Lung microvascular endothelial cell (primary cell): ENCODE measurements at places on chromosomes 6 and 20. TPM values are rescaled to one million over a fixed set of nuclear protein-coding genes. Genes with fewer than 3 reads are reported as not detected.
A peak's percentile ranks its signal among the peaks of the same experiment; 100 is the strongest.

DNA sequence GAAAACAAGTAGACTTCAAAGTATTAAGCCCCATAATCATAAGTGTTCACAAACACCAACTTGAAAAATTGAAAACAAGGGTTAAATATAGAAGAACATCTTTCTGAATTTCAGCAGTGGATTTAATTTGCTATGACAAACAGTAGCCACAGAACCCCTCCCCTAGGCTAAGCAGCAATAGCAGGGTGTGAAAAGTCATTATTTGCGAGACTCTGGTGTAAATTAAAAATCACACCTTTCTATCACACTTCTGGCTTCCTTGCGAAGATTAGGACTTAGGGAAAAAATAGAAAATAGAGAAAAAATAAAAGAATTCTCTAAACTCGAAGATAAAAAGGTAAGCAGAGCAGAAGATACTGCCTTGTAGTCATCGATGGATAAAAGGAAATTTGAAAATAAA lies 6.1 kb downstream of the SAMD3 start:
- no peak for DNase-seq

GRCh38 chr6:167146135-167146534 lies 11.6 kb downstream of the GPR31 start:
- DNase-seq = no peak

GRCh38 chr6:87922196-87922946 lies 125.3 kb upstream of the SPACA1 start:
- DNase-seq = no peak

GRCh38 chr6:41704656-41705310 lies 30.6 kb downstream of the TFEB start:
- no peak for DNase-seq

GRCh38 chr6:33808641-33809180 lies 4.9 kb upstream of the MLN start:
- no peak for DNase-seq

DNA sequence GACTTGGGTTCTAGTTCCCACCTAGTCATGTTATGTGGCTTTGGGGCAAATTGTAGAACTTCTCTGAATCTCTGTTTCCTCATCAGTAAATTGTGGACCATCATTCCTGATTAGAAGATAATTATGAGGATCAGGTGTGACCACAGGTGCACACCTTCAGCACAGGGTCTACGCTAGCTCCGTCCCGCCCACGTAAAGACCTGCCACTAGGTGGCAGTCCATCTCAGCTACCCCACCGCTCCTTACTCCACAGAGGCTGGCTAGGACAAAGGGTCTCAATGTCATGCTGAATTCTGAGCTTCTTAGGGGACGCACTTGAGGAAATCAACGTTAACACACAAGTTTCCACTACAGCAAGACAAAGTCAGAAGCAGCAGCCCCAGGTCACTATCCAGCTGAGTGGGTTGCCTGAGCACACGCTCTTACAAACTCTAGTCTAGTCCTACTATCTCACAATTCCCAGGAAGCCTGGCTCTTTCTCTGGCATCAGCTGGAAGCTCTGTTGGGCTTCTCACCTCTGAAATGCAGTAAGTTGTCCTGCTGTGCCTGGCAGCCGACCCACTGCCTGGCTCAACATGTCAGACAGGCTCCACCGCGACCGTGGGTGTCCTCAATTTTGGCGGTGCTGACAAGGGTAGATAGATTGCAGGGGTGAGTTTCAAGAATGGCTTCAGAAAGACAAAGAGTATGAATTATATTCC lies 2.0 kb upstream of the PLCG1 start:
- DNase-seq = peak; percentile 54

GRCh38 chr20:63738687-63739129 lies 868 bp upstream of the SLC2A4RG start:
- peak; percentile 36 for DNase-seq

DNA sequence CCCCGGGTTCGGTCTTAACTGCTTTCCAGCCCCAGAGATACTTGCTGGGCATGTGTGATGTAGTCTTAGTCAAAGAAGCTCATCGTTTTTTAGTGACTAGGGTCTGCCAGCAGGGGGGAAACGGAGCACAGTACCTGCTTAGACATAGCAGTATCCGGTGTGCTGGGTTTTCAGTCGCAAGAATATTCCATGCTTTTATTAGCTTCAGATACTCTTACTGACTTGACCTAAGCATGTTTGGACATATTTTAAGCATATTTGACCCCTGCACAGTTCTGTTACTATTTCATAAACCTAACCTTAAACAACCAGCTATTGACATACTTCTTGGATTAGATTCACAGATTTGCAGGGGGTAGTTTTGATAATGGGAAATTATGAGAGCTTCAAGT lies 3.0 kb downstream of the E2F3 start:
- peak; percentile 85 for DNase-seq

GRCh38 chr20:34629342-34629741 lies 47.5 kb downstream of the PIGU start:
- DNase-seq = no peak

GRCh38 chr20:1802385-1803060 lies 92.7 kb upstream of the SIRPA start:
- DNase-seq = peak; percentile 81

DNA sequence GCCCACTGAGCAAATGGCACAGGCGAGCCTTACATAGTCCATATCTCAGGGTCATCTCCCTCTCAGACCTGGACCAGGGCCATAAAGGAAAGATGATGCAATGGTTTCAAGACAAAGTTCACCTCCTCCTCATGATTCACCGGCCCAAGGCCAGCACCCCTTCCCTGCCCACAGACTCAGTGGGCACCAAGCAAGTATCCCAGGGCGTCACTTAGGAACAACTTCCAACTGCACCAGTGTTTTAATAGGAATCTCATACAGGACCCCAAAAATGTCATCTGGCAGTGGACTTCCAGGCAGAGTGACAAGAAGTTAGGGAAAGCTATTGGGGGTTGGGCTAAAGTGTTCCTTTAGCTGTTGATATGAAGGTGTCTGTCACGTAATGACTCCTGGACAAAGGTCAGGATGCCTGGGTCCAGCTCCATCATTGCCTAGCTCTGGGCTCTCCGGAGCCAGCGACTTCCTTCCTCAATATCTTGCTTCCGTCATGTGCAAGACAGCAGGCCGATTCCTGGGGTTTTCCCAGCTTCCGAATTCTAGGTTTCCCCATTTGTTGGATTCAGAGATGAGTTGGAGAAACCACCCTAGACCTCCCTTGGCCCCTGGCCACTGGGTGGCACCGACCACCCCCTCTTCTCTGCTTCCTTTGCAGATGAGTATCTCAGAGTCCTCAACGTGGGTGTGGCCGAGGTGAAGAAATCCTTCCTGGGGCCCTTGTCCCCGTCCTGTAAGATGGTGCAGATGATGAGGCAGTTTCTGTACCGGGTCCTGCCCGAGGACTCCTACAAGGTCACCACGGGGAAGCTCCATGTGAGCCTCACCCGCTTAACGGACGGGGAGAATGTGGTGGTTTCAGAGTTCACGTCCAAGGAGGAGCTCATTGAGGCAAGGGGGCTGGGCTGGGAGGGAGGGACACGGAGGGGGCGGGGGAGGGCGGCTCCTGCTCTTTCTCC lies 21.1 kb downstream of the PNPLA1 start:
- no peak for DNase-seq

DNA sequence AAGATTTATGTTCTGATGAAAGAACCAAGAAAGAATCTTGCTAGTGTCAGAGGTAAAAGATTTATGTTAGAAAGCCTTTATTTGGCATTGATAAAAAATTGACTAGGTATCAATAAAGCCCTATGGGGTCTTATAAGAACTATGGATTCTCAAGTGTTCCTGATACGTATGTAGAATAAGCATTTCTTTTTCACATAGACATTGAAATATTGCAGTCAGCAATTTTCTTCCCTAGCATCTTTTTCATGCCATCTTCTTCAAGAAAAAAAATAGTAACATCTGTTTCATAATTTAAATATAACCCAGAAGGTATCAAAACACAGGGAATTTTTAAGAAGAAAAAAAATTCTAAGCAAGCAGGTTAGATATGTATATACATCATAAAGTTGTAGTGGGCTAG lies 230.6 kb downstream of the CENPW start:
- no peak for DNase-seq

DNA sequence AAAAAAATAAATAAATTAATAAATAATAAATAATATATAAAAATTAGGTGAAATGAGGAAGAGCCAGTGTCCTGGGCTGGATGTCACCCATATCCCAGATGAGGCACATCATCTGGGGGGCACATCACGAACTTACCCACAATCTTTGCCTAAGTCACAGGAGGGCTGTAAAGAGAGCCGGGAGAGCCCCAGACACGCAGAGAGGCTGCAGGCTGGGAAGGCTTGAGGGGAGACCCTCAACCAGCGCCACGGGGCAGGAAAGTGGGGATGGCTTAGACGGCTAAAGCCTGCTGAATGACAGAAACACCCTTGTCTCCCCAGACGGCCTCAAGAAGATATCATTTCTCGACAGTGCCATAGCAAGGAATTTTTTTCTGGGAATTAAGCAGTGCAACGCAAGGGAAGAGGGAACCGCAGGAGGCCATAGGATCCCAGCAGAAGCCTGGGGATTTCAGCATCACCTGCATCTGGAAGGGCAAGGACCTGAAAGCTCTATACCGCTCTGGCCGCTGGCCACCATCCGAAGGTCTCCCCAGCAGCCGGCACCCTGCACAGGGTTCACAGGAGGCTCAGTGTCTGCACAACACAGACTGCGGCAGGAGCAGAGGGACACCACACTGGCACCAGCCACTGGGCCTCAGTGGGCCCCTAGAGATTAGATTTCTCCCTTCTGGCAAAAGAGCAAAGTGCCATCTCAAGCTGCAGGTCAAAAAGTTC lies 22.8 kb upstream of the NXT1 start:
- no peak for DNase-seq

DNA sequence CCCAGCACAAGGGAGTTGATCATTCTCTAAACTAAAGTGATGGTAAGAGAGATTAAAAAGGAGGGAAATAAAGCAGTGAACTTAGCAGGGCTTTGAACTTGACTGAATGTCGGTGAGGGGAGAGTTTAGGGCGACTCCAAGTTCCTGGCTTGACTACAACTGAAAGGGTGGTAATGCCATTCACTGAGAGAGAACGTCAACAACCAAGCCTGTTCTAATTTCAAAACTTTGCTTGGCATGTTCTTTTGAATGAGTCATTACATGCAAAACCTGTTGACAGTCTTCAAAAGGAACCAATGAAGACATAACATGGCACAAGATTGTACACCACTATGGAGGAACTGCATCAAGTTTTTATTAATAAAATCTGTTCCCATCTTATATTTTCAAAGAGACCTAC lies 10.3 kb upstream of the MYB start:
- DNase-seq = no peak

DNA sequence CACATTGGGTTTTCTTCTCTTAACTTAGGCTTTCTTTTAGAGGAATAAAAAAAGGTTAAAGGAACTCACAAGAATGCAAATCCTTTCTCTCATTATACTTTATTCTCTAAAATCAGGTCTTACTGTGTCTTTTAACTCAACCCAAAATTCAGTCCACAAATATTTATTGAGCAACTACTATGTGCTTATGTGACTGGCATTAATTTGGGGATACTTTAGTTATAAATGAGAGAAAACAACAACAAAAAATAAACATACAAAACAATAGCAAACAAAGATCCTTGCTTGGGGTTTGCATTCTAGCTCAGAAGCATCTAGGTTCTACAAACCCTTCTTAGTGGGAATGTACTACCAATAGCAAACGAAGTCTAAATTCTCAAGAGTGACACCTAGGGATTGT lies 266.2 kb downstream of the UTRN start:
- no peak for DNase-seq

- DNase-seq = no peak
Measured at GRCh38 chr6:166032366-166033200, 135.1 kb downstream of the TBXT start.

Gene PSMF1
- total RNA-seq = 21.1 and 29.4 TPM in 2 replicates

Gene NHLRC1
- total RNA-seq = 0.65 and 0.99 TPM in 2 replicates

Gene CST5
- total RNA-seq = not detected in 2 replicates

Gene WFDC5
- not detected in 2 replicates for total RNA-seq

Gene LBP
- total RNA-seq = under 0.01 TPM in 2 replicates
